ENCODE measurements at places on chromosomes 12 and 14. TPM values are rescaled to one million over a fixed set of nuclear protein-coding genes. Genes with fewer than 3 reads are reported as not detected.

GRCh38 chr12:4027412-4027811 is 154.2 kb upstream of the PARP11 start:
- H3K4me1 ChIP-seq = no peaks in the 10 kb centered on the region
- peaks cover 2% of the 10 kb centered on the region for H3K27me3 ChIP-seq
- no peaks in the 10 kb centered on the region for H3K36me3 ChIP-seq
- H3K4me3 ChIP-seq = no peak overlapping the region
- no peak overlapping the region for H3K27ac ChIP-seq
- no peak for DNase-seq

GRCh38 chr14:33475623-33476022 is 475.3 kb downstream of the EGLN3 start:
- no peak overlapping the region for H3K4me3 ChIP-seq
- H3K36me3 ChIP-seq = no peaks in the 10 kb centered on the region
- no peaks in the 10 kb centered on the region for H3K4me1 ChIP-seq
- no peak overlapping the region for H3K27ac ChIP-seq

DNA sequence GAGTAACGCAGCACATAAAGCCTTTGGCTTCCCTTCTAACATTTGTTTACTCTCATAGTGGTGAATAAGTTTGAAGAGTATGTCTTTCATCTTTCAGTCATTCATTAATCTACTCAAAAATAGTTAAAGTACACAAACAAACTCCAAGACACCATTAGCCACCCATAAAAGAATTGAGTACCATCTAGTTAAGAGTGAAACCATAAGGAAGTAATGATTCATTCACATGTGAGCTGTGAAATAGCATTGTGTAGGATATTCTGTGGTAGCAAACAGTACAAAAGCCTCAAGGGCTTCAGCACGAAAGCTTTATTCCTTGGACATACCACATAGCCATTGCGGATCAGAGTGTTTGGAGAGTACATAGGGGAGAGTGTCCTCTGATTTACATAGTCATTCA is 13.9 kb downstream of the SYT1 start:
- no peaks in the 10 kb centered on the region for H3K27me3 ChIP-seq
- no peak overlapping the region for H3K4me3 ChIP-seq
- no peaks in the 10 kb centered on the region for H3K4me1 ChIP-seq
- H3K36me3 ChIP-seq = no peaks in the 10 kb centered on the region

GRCh38 chr14:101499080-101499479 is 62.2 kb upstream of the DIO3 start:
- H3K4me3 ChIP-seq = no peak overlapping the region
- H3K36me3 ChIP-seq = no peaks in the 10 kb centered on the region
- H3K27me3 ChIP-seq = peaks cover 4% of the 10 kb centered on the region
- DNase-seq = no peak

Gene HOXC12
- total RNA-seq = 0.27 TPM

- no peaks in the 10 kb centered on the region for H3K36me3 ChIP-seq
- DNase-seq = no peak
- no peak overlapping the region for H3K27ac ChIP-seq
- H3K27me3 ChIP-seq = no peaks in the 10 kb centered on the region
- no peaks in the 10 kb centered on the region for H3K4me1 ChIP-seq
Measured at GRCh38 chr12:33639975-33640374, 200.4 kb upstream of the SYT10 start.

- no peaks in the 10 kb centered on the region for H3K4me1 ChIP-seq
- no peak overlapping the region for H3K27ac ChIP-seq
- H3K36me3 ChIP-seq = no peaks in the 10 kb centered on the region
- no peaks in the 10 kb centered on the region for H3K27me3 ChIP-seq
- H3K4me3 ChIP-seq = no peak overlapping the region
Measured at GRCh38 chr14:51302295-51303030, 62.4 kb downstream of the TMX1 start.

Gene PIWIL1
- total RNA-seq = not detected

DNA sequence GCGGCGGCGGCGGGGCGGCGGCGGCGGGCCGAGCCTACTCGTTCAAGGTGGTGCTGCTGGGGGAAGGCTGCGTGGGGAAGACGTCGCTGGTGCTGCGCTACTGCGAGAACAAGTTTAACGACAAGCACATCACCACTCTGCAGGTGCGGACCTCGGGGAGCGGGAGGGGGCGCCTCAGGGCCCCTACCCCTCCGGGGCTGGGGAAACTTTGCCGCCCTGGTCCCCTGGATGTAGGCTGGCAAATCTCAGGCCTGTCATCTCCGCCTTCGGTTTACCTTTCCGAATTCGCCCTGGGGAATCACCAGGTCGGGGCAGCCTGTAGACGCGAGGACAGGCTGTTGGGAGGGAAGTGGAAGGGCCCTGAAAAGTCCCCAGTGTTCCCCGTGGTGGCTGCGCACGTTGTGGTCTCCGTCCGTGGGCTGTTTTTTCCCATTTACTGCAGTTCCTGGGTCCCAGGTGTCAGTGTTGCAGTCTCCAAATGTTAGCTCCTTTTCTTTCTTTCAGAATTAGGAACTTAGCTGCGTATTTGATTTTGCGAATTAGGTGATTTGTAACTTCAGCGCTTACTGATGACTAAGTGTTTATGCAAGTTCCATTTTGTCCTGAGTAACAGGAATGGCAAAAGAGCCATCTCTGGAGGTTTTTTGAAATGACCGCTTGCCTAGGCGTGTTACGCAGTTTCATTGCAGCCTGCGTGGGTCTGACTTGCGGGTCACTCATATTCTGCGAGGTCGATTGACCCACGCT is 656 bp downstream of the RAB21 start:
- peak overlapping the region; percentile 67 for H3K4me3 ChIP-seq
- peaks cover 43% of the 10 kb centered on the region for H3K36me3 ChIP-seq
- peaks cover 28% of the 10 kb centered on the region for H3K4me1 ChIP-seq
- no peak for DNase-seq
- H3K27me3 ChIP-seq = no peaks in the 10 kb centered on the region

Gene NAV3
- 0.04 TPM for total RNA-seq

- H3K36me3 ChIP-seq = no peaks in the 10 kb centered on the region
- no peak for DNase-seq
- no peaks in the 10 kb centered on the region for H3K27me3 ChIP-seq
- peaks cover 35% of the 10 kb centered on the region for H3K4me1 ChIP-seq
- H3K4me3 ChIP-seq = peak overlapping the region; percentile 44
Measured at GRCh38 chr12:53097207-53097563, 282 bp upstream of the IGFBP6 start.

DNA sequence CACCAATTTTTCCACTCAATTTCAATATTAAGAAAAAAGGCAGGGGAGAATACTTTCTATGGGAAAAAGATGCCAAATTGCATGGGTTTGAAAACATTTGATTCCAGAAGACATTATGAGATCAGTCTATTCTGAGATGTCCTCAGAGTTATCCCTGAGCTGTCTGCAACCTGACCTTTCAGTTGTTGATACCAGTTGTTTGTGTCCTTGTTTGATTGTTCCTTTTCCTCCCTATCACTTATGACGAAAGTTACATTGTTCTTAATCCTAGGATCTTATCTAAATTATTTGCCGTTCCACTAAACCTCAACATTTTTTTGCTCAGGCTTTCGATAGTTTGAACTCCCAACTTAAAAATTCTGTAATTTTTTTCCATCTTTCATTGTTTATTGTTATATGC is 336.3 kb upstream of the NOVA1 start:
- H3K4me1 ChIP-seq = no peaks in the 10 kb centered on the region
- H3K36me3 ChIP-seq = no peaks in the 10 kb centered on the region
- H3K27me3 ChIP-seq = no peaks in the 10 kb centered on the region
- no peak overlapping the region for H3K27ac ChIP-seq
- no peak overlapping the region for H3K4me3 ChIP-seq

DNA sequence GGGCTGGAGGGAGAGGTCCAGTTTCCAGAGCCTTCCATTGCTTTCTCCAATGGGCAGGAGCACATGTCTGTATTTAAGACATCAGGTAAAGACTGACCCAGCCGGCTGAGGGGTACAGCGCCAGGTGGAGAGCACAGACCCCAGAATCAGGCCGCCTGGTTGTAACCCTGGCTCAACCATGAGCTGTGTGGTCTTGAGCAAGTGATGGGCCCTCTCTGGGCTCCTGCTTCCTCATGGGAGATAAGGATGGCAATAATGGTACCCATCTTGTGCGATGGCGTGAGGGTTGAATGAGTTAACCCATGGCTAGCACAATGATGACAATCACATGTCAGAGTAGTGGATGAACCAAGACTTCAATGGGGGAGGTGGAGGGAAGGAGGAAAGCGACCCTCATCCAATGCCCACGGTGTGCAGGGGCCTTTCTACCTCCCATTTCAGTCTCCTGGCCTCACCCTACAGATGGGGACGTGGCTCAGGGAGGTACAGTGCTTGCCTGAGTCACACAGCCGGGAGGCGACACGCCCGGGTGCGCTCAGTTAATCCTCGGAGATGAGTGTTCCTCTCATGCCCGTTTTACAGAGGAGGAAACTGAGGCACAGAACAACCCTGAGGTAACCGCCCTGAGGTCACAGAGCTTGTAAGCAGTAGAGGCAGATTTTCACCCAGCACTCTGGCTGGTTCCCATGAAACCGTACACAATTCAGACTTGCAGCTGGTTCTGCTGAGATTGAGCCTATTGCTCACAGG is 163.9 kb downstream of the RBM19 start:
- H3K4me1 ChIP-seq = peaks cover 12% of the 10 kb centered on the region
- DNase-seq = no peak
- H3K27ac ChIP-seq = no peak overlapping the region
- H3K36me3 ChIP-seq = no peaks in the 10 kb centered on the region

GRCh38 chr14:68627050-68627867 is 165.6 kb downstream of the ZFP36L1 start:
- no peak for DNase-seq
- no peak overlapping the region for H3K27ac ChIP-seq
- no peaks in the 10 kb centered on the region for H3K27me3 ChIP-seq
- H3K4me3 ChIP-seq = no peak overlapping the region
- peaks cover 16% of the 10 kb centered on the region for H3K4me1 ChIP-seq

GRCh38 chr14:101361044-101361443 is 200.3 kb upstream of the DIO3 start:
- no peak for DNase-seq
- H3K4me3 ChIP-seq = no peak overlapping the region
- H3K4me1 ChIP-seq = peaks cover 25% of the 10 kb centered on the region
- H3K27ac ChIP-seq = no peak overlapping the region

Gene MANSC4
- not detected for total RNA-seq

DNA sequence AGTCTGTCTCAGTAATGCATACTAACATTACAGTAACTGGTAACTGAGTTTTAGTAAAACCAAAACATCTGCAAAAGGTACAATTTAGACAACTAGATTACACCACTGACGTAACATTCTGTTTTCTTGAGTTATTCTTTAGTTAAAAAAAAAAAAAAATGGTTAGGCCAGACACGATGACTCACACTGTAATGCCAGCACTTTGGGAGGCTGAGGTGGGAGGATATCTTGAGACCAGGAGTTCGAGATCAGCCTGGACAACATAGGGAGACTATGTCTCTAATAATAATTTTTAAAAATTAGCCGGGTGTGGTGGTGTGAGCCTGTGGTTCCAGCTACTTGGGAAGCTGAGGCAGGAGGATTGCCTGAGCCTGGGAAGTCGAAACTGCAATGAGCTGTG is 34.1 kb downstream of the AP5M1 start:
- H3K4me1 ChIP-seq = no peaks in the 10 kb centered on the region
- no peak for DNase-seq
- H3K4me3 ChIP-seq = no peak overlapping the region
- no peak overlapping the region for H3K27ac ChIP-seq
- no peaks in the 10 kb centered on the region for H3K27me3 ChIP-seq

DNA sequence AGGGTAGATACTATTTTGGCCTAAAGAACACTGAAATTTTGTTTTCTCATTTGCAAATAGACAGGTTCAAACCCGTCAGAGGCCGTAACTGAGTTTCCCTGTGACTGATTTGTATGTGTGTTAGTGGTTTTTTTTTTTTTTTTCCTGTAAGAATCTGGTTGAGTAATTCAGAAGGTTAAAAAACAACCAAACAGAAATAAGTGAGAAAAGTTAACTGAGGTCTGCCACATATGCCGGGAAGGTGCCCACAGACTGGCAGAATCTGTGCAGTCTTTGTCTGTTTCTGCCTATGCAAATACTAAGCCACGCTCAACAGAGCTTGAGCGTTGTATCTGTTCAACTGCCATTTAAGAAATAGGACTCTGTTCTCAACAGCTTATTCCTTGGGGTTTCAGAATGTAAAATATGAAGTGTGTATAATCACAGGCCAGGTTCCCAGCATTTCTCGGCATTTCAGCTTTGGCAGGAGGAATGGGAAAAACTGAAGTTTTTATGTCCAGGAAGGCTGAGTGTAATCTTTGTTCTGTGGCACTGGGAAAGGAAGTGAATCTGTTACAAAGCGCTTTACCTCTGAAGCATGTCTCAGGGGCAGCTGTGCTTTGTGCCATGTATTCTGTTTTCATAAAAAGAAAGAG is 181.9 kb downstream of the PRKCH start:
- no peak overlapping the region for H3K4me3 ChIP-seq
- no peaks in the 10 kb centered on the region for H3K36me3 ChIP-seq
- DNase-seq = no peak
- H3K4me1 ChIP-seq = no peaks in the 10 kb centered on the region
- H3K27ac ChIP-seq = no peak overlapping the region

- DNase-seq = no peak
- no peaks in the 10 kb centered on the region for H3K27me3 ChIP-seq
- H3K4me3 ChIP-seq = no peak overlapping the region
- H3K36me3 ChIP-seq = peaks cover 54% of the 10 kb centered on the region
- H3K27ac ChIP-seq = no peak overlapping the region
- peaks cover 4% of the 10 kb centered on the region for H3K4me1 ChIP-seq
Measured at GRCh38 chr12:106973545-106973944, 13.4 kb downstream of the MTERF2 start.

GRCh38 chr12:62471734-62472133 is 5.1 kb downstream of the MON2 start:
- H3K27ac ChIP-seq = no peak overlapping the region
- H3K4me3 ChIP-seq = no peak overlapping the region
- peaks cover 14% of the 10 kb centered on the region for H3K36me3 ChIP-seq
- no peak for DNase-seq
- H3K4me1 ChIP-seq = peaks cover 8% of the 10 kb centered on the region

GRCh38 chr12:119071176-119071575 is 89.8 kb downstream of the SRRM4 start:
- no peak overlapping the region for H3K4me3 ChIP-seq
- DNase-seq = no peak
- no peaks in the 10 kb centered on the region for H3K36me3 ChIP-seq
- H3K27ac ChIP-seq = no peak overlapping the region
- H3K4me1 ChIP-seq = no peaks in the 10 kb centered on the region

DNA sequence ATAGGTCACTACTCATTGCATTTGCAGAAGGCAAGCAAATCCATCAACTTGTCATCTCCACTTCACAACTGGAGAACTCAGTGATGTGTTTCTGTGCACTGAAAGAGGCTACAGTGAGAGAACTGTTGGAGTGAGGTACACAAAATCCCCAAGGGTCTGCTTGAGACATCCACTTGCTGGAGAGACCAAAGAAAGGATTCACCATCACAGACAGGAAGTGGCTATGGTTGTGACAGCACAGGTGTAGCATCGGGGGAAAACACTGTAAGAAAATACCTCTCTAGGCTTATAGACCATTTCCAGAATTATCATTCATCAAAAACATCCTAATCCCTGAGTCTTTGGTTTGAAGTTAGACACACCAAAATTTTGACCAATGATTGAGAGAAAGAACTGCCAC is 201.3 kb upstream of the OR4E1 start:
- H3K27ac ChIP-seq = no peak overlapping the region
- H3K4me1 ChIP-seq = no peaks in the 10 kb centered on the region
- no peaks in the 10 kb centered on the region for H3K27me3 ChIP-seq
- H3K4me3 ChIP-seq = no peak overlapping the region
- H3K36me3 ChIP-seq = no peaks in the 10 kb centered on the region

- no peaks in the 10 kb centered on the region for H3K36me3 ChIP-seq
- peak; percentile 74 for DNase-seq
- no peak overlapping the region for H3K4me3 ChIP-seq
- no peaks in the 10 kb centered on the region for H3K27me3 ChIP-seq
- H3K4me1 ChIP-seq = peaks cover 26% of the 10 kb centered on the region
Measured at GRCh38 chr12:119154435-119154818, 24.3 kb upstream of the HSPB8 start.
